ENCODE measurements at places on chromosomes 4 and X.

GRCh38 chr4:52098618-52099017 lies 47.5 kb downstream of the SPATA18 start:
- DNase-seq: no peak

DNA sequence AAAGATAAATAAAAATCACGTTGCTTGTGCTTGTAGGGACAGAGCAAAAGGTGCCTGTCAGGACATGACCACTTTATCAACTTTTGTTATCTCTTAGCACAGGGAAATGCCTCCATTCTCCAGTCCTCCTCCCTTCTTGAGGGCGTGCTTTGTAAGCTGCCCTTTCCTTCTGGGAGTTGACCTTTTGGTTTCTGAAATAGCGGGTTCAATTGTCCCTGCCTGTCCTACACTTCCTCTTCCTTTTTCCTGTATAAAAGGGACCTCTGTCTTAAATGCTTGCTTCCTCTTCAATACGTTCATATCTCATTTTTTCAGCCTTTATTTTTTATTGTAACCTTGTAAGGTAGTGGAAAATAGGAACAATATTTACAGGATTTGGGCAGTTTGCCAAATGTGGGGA lies 153.5 kb downstream of the SH3BGRL start:
- no peak for DNase-seq

- DNase-seq: no peak
These were observed 62.2 kb downstream of the DTHD1 start for GRCh38 chr4:36343501-36344175.

GRCh38 chr4:137343221-137343620 lies 189.1 kb downstream of the PCDH18 start:
- DNase-seq: no peak

- DNase-seq: no peak
These were observed 88.3 kb downstream of the AMELX start for GRCh38 chrX:11381464-11381863.

DNA sequence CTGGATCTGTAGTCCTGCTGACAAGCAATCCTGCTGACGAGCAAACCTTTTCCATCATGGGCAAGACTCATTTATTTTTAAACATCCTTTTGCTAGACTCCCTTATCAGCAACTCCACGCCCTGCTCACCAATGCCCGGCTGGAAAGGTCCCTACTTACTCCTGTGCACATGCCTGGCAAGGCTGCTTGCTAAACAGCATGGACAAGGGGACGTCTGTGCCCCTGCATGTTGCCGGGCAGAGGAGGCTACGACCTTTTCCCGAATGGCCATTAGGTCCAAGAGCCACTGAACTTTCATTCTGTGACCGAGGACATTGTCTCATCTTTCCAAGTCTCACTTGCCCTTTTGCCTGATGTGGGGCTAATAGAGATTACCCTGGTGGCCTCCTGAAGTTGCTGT lies 98.6 kb downstream of the MGST2 start:
- no peak for DNase-seq

DNA sequence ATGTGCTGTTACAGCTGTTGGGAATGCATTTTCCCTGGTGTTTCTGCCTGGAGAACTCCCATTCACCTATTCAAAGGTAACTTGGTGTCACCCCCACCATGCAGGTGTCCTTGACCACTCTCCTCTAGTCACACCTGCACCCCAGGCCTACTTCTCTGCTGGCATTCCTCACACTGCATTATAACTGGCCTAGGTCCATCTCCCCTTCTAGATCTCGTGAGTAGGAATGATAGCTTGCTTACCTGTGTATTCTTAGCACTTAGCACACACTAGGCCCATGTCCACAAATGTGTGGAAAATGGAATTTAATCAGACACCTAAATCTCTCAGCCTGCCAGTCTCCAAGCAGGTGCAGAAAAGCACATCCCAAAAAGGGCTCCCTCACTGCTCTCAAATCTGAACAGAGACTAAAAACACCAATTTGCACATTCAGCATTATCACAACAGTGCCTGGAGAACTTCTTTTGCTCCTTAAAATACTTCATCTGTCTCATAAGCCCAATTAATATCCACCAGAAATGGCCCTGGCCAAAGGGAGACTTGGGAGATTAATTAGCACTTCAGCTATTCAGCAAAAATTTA lies 18.3 kb downstream of the SCD5 start:
- no peak for DNase-seq

DNA sequence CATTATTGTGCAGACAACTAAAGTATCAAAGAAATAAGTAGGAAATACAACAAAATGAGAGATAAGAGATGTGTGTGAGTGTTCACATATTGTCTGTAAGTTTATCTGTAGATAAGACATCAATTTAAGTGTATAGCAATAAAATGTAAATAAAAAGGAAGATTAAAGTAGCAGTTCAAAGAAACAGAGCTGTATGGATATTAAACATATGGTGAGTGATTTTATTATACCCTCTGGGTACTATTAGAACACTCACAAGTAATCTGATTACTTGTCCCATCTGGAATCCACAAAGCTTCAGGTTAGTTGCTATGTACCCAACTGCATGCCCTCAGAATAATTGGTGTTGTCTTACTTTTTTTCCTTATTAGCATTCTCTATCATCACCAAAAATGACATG lies 747.9 kb upstream of the ADGRL3 start:
- DNase-seq: no peak

GRCh38 chr4:108484187-108484586 lies 136.2 kb upstream of the RPL34 start:
- no peak for DNase-seq

DNA sequence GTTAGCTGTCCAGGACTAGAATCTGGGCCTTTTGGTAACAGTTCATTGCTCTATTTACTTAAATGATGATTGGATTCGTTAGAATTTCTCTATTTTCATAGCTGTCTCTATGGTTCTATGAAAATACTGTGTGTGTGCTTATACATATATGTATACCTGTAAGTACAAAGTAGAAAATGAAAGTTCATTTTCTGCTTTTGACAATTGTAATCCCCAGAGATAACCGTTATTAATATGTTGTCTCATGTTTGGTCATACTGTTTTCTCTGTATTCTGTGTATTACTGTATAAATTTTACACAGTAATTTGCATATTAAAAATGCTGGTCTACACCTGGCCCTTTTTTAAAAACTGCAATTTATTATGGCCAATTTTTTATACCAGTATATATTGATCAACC lies 55.4 kb downstream of the CLCN3 start:
- no peak for DNase-seq

DNA sequence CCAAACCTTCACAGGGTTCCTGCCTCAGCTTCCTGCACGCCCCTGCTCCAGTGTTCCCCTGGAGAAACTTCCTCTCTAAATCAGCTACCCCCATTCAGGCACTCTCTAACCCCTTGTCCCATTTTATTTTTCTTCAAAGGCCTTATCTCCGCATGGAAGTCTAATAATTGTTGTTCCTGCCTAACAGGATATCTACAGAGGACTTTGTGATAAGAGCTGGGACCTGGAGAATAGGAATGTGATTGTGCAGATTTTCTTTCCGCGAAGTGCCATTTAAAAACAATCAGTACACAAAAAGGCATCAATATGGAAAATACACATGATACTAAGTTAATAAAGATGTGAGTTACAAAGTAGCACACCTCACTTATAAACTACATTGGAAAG lies 32.6 kb downstream of the LDB2 start:
- DNase-seq: no peak

DNA sequence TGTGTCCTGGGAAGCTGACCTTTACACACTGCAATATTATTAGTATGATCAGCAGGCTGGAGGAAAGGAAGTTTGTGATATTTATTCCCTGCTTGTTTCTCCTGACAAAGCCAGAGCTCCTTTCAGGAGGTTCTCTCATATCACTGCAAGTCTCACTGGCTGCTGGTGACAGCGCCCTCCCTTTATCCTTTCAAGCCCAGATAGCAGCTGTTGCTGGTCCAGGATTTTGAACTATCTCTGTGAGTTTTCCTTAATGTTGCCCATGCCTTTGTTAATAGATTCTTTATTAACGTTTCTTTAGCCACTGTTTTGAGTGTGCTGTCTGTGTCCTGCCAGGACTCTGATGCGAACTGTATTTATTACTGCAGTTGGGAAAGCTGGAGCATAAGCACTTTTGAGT lies 518.7 kb downstream of the C4orf33 start:
- no peak for DNase-seq

GRCh38 chr4:177308847-177309521 lies 690 bp upstream of the NEIL3 start:
- DNase-seq: no peak

DNA sequence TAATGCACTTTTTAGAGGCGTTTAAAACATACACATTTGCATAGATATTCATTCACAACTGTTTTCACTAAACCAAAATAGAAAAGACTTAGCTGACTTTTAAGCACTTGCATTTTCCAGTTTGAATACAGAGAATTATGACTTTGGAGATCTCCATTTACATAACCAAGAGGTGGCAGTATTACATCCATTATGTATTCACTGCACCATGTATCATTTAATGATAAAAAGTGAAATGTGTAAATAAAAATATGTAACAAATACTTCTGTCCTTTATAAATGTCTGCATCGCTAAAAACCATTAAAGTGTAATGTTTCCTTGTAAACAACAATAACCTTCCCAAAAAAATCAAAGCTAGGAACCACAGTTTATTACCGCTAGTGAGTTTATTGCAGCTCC lies 413.2 kb downstream of the FGF13 start:
- DNase-seq: no peak

Data from activated T-cell treated with anti-CD3 and anti-CD28 coated beads for 1 hour (primary cell).